ENCODE measurements at places on chromosomes 1 and 21.
A peak's percentile ranks its signal among the peaks of the same experiment; 100 is the strongest.

GRCh38 chr21:15354516-15354915, 289.7 kb upstream of the NRIP1 start:
- no peak for DNase-seq

GRCh38 chr21:33871171-33871570, 44.4 kb downstream of the ATP5PO start:
- no peak for DNase-seq

- DNase-seq, result no peak
Observed at GRCh38 chr1:173867141-173867752, 542 bp downstream of the GAS5 start.

DNA sequence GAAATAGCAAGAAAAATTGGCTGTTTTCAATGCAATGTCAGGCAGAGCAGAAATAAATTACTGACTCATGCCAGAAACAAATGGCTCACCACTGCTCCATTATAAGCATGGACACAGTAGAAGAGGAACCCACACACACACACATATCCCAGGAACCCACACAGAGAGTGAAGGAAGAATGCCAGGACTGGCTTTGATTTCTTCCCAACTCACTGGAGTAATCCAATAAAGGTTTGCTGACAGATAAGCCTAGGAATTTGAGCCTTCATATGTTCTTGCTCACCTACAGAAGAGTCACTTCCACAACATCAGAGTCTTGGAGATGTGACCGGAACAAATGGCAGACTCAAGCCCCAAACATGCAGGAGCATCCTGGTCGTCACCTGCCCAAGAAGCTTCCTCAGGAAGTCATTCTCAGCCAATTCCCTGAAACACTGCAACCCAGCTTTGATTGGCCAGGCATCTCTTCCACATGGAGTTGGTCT, 2.2 kb downstream of the SH3BP5L start:
- no peak for DNase-seq

DNA sequence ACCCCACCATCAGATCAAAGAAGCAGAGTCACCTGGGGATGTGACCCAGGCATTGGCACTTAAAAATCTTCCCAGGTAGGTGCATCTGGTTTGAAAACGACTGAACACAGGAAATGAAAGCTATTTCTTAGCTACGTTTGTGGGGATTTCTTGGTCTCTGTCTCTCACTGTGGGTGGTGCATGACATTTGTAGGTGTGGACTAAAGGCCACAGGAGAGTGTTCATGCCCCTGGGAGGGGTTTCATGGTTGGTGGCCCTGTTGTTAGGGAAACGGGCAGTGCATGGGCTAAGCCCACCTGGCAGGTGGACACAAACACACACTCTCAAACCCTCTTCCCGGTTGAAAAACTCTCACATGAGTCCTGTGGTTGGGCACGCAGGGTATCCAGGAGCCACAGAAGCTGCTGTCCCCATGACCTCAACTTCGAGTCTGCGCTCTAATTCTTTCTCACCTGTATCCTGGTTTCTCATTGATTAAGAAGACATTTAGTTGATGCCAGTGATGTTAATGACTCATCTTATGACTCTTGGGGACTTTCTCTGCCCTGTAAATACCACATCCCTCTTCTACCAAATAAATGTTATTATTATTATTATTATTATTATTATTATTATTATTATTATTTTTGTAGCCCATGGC, 119.4 kb downstream of the MRPS6 start:
- DNase-seq, result no peak

- no peak for DNase-seq
Observed at GRCh38 chr21:40060083-40060677, 192.9 kb downstream of the PCP4 start.

GRCh38 chr21:20272791-20273362, 725.3 kb upstream of the NCAM2 start:
- no peak for DNase-seq

- no peak for DNase-seq
Observed at GRCh38 chr1:223682502-223682901, 17.0 kb upstream of the CAPN8 start.

DNA sequence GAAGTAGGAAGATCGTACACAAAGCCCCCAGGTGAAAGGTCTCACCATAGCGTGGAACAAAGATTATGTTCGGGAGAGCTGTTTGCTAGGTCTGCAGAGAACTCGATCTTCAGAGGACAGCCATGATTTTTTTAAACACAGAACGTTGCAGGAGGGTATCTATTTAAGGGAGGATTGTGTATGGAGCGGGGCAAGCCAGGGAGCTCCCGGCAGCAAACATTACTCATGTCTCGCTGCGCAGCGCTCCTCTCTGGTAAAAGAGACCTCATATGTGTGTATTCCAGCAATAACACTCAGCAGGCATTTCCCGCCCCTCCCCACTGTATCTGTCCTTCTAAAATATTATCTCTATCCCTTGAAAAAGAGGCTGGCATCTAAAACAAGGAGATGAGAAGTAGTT, 2.7 kb downstream of the GLIS1 start:
- DNase-seq, result no peak

- DNase-seq, result no peak
Observed at GRCh38 chr1:185105121-185105520, 51.6 kb downstream of the TRMT1L start.

DNA sequence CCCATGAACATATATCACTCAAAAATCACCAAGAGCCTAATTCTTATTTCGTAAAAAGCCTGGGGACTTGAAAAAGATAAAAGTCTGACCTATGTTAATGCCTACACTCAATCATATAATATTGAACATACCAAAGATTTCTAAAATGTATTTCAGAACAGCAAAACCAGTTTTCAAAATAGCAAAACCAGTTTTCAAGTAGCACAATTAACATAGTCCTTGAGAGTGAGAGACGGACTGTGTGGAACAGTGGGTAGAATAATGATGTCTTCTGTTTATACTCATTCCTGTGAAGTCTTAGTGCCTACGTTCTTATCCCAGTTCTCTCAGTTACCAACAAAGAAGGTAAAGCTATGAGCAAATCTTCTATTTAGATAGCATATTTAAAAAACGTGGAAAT, 22.3 kb upstream of the RGS2 start:
- DNase-seq, result no peak

- DNase-seq, result peak; percentile 86
Observed at GRCh38 chr1:220046052-220046930, at the start of gene EPRS1. TSS of gene EPRS1 (minus strand) at chr1:220046505. CDS start at chr1:220046388, 117 bp downstream.

GRCh38 chr1:10799726-10800125, 3.3 kb upstream of the CASZ1 start:
- no peak for DNase-seq

DNA sequence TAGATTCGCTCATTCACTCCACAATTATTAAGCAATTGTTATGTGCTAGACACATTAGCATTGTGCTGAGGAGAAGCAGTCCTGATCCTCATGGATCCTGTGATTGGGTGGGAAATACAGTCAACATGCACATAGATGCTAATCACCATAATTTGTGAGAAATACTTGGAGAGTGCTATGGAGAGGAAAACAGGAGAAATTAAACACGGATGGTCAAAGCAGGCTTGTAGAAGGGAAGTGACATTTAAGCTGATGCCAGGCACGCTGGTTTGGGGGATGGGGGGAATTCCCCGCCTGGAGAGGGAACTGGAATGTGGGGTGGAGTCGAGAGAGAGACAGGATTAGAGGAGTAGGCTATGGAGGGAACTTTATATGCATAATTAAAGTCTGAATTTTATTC, 52.2 kb upstream of the L1TD1 start:
- DNase-seq, result no peak

DNA sequence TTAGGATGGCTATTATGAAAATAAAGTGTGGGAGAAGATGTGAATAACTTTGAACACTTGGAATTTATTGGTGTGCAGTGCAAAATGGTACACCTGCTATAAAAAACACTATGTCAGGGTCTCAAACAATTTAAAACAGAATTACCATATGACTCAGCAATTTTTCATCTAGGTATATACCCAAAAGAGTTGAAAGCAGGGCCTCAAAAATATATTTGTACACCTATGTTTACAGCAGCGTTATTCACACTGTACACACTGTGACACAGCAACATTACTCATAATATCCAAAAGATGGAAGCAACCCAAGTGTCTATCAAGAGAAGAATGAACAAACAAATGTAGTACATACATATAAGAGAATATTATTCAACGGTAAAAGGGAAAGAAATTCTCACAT, 75.8 kb downstream of the SPATA6 start:
- no peak for DNase-seq

DNA sequence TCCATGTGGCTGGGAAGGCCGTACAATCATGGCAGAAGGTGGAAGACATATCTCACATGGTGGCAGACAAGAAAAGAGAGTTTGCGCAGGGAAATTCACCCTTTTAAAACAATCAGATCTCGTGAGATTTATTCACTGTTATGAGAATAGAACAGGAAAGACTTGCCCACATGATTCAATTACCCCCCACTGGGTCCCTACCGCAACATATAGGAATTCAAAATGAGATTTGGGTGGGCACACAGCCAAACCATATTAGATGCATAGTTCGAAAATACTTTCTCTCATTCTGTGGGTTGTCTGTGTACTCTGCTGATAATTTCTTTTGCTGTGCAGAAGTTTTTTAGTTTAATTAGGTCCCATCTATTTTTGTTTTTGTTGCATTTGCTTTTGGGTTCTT, 990.3 kb downstream of the PLA2G4A start:
- no peak for DNase-seq

DNA sequence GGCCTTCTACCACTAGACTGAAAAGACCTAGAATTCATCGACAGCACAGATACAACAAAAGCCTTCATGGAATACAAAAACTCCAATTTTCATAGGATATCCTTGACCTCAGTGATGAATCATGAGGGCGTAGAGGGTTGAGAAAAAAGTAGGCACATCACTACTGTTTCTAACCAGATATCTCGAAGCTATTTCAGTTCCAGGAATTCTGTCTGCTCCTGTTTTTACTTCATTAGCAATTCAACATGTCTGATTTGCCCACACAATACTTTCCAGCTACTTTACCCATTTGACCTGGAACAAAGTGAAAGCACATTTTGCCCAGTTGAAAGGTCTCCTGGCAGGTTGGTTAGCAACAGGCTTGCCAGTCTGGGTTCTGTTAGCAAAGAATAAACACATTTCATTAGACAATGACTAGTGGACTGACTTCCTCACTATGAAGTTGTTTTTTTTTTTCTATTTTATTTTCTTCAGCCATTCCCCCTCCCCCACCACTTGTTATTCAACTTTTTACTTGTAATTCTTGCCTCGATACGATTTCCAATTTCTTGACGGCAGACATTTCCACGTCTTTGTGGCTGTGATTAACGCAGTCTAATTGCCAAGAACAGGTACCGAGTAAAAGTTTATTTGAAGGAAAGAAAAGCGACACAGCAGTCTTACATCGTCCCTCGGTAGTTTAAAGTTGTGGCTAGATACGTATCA, 4.0 kb upstream of the ZBTB18 start:
- no peak for DNase-seq

GRCh38 chr1:156812293-156812990, 4.2 kb downstream of the SH2D2A start:
- DNase-seq, result no peak

DNA sequence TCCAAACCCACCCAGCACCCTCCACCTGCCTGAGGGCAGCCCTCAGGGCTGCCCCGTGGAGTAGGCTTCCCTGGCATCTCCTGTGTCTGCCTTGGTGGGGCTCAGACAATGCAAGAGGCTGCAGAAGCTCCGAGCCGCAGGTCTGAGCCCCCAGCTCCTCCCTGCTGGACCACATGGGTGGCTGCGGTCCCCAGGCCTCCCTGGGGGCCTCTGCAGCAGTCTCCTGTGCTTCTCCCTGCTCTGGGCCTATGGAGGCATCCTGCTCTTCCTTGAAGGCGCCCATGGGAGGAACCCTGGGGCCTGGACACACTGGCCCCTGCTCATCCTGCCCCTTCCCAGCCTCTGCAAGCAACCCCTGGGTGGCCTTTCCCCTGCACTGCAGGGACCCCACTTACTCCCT, 86.1 kb upstream of the ACTRT2 start:
- no peak for DNase-seq

GRCh38 chr21:42124826-42125570, 53.9 kb downstream of the UMODL1 start:
- no peak for DNase-seq

DNA sequence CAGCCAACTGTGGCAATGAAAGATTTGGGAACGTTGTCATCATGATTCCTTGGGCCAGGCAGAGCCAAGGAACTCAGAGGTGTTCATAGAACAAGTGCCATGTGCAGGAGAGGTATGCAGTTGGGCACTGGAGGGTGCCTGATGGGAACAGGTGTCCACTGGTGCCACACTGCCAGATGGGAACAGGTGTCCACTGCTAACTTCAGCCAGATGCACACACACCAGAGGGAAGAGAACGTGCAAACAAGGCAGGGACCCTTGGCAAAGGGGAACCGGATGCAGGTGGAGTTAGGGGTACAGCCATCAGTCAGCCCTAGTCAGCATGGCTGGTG, 13.5 kb downstream of the OLFML2B start:
- DNase-seq, result no peak

DNA sequence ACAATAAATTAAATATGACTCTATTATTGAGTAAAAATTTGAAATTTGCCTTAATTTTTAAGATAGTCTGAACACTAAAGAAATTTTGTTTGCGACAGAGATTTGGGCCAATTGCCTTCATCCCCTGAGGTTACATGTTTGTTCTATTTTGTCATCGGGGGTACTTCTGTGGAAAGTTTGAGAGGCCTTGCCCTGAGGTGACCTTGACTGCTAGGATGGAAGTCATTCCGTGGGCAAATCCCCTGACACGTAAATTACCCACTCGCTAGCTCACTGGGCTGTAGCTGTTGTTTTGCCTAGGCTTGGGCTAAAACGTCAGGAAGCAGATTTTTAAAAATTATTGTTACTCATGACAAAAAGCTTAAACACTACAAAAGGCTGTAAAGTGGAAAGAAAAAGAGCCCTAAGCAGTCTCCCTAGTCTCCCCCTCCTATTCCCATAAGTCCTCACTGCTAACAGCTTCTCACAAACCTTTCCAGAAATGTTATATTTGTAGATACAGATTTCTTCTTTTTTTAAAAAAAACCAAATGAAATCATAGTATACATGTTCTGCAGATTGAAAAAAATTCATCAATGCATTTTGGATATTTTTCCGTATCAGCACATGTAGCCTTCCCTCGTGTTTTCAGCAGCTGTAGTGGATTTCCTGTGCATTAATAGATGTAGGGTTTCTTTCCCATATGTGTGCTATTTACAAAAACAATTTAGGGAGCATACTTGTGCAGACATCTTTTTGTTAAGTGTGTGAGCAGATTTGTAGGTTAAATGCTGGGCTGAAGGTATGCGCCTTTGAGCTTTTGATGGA, 142.7 kb downstream of the MRPS6 start:
- no peak for DNase-seq

DNA sequence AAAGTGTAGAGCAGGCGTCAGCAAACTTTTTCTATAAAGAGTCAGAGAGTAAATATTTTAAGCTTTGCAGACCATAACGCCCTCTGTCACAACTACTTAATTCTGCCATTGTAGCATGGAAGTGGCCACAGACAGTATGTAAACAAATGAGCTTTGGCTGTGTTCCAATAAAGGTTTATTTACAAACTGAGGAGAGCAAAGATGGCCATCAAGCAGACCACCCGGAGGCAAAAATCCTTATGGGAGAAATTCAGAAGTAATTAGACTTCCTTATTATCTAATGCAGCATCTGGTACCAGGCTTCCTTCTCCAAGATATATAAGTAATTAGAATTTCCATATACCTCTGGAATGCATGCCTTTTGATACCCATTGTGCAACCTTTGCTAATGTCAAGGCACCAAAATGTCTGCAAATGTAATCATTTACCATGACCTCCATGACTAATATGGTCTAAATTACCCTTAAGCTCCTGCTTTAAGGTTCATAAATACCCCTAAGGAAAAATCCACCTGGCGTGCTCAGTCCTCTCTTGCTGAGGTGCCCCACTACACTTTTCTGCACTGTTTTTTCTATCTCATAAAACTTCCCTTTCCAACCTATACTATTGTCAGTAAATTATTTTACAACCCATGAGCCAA, 377.8 kb downstream of the MATN1 start:
- DNase-seq, result no peak

- no peak for DNase-seq
Observed at GRCh38 chr1:10665930-10666850, 130.3 kb downstream of the CASZ1 start.
